ENCODE measurements at places on chromosomes 1 and 21.

DNA sequence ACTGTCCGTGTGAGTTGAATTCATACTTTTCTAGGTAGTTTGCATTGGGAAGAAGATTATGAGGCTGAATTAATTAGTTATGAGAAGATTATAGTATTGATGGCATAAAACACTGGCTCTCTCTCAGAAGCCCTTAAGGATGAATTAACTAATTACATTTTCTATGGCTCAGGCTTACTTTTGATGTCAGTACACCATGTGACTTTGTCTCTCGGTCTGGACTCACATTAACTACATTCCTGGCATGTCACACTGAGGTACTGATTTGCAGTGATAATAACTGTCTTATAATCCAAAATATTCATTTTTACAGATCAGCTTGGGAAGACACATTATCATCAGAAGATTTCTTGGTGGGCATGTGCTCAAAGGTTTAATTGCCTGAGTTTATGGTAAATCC lies 362.2 kb downstream of the ZP4 start:
- DNase-seq, result no peak

- DNase-seq, result no peak
Observed at GRCh38 chr1:167136191-167136614, 42.3 kb downstream of the STYXL2 start.

- no peak for DNase-seq
Observed at GRCh38 chr1:201191653-201192260, 1.1 kb downstream of the IGFN1 start.

DNA sequence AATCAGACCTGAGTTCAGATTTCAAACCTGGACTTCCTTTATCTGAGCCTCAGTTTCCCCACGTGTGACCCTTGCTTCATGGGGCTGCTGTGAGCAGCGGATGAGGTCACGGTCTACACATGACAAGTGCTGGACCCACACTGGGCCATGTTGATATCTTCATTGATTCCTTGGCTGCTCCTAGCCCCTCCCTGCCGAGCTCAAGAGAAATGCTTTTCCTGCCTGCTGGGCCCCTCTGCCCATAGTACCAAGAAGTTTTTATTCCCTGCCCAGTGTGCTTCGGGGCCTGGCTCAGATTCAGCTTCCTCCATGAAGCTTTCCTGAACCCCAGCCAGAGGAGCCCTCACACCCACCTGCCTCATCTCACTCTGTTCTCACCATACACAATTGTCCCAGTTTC lies 181.6 kb downstream of the PTPRU start:
- no peak for DNase-seq

- peak; percentile 94 for DNase-seq
Observed at GRCh38 chr1:160205242-160206035, at the start of gene PEA15. PEA15 (plus strand) TSS chr1:160205384; CDS start chr1:160211545, 6,161 bp downstream.

GRCh38 chr21:44637018-44637850 lies at the start of gene KRTAP10-10:
KRTAP10-10 (plus strand) TSS chr21:44637356; CDS start chr21:44637418, 62 bp downstream.
- DNase-seq, result peak; percentile 47

DNA sequence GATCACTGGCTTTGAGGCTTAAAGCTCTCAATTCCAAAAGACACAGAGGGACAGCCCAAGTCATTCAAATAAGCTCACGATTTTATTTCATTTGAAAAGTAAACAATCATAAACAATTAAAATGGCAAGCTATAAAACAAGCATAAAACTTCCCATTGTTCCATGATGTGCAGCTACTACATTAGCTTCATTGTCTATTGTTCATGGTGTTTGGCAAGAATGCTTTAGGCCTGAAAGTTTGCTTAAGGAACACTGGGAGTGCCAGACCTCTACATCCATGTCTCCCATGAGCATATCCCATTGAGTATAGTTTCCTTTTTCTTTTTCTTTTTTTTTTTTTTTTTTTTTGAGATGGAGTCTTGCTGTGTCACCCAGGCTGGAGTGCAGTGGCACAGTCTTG lies 286.1 kb upstream of the ESRRG start:
- no peak for DNase-seq

- DNase-seq, result no peak
Observed at GRCh38 chr1:151311589-151312331, 15.5 kb downstream of the PI4KB start.

- DNase-seq, result no peak
Observed at GRCh38 chr21:35414507-35415139, 365.5 kb upstream of the RUNX1 start.

DNA sequence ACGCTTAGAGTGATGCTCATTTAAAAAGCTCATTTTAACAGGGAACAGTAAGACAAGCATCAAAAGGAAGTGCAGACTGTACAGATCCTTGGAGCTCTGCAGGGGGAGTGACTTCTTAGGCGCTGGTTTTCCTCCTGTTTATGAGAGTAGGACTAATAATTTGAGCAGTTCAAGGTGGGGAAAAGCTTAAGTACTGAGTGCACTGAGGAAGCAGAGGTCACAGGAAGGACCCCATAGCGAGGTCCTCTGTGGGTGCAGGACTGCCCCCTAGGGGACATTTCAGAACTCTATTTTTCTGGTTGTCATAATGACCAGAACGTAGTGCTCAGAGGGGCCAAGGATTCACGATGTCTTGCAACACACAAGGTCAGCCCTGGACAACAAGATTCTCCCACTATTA lies 112.1 kb downstream of the HLCS start:
- peak; percentile 84 for DNase-seq

GRCh38 chr1:114660238-114660637 lies 9.6 kb downstream of the DENND2C start:
- DNase-seq, result no peak

GRCh38 chr1:185208626-185209180 lies 51.7 kb downstream of the SWT1 start:
- no peak for DNase-seq

DNA sequence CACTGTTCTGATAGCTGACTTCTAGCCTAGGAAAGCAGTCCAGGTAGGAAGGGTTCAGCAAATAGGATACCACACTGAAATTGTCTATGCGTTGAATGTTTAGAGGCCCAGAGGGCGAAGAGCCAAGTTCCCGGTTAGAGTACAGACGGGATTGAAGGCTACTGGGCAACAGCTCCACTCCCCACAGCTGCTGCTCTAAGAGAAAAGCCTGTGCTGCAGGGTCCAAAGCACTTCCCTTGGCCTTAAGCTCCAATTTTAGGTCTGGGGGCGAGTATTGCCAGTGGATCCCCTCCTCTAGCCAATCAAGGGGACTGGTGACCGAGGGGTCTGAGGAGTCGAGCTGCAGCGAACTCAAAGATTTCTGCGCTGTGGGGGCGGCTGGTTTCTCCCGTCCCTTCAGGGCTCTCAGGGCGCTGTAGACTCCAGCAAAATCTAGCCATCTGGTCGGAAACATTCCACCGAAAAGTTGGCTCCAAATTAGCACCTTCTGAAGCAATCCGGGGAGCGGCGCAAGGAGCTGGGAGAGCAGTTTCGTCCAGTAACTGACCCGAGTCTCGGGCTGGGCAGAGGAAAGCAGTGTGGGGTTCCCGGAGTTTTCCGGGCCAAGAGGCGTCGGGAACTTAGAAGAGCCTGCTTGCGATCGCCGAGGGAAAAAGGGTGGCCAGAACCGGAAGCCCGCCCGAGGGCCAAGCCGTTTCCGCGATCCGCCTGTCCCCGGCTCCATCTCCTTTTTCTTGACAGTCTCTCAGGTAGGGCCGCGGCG lies 748 bp downstream of the PPP1R15B start:
- DNase-seq, result no peak

- no peak for DNase-seq
Observed at GRCh38 chr1:119293797-119294196, 74.8 kb upstream of the HAO2 start.

GRCh38 chr1:199855580-199855979 lies 171.9 kb upstream of the NR5A2 start:
- no peak for DNase-seq

DNA sequence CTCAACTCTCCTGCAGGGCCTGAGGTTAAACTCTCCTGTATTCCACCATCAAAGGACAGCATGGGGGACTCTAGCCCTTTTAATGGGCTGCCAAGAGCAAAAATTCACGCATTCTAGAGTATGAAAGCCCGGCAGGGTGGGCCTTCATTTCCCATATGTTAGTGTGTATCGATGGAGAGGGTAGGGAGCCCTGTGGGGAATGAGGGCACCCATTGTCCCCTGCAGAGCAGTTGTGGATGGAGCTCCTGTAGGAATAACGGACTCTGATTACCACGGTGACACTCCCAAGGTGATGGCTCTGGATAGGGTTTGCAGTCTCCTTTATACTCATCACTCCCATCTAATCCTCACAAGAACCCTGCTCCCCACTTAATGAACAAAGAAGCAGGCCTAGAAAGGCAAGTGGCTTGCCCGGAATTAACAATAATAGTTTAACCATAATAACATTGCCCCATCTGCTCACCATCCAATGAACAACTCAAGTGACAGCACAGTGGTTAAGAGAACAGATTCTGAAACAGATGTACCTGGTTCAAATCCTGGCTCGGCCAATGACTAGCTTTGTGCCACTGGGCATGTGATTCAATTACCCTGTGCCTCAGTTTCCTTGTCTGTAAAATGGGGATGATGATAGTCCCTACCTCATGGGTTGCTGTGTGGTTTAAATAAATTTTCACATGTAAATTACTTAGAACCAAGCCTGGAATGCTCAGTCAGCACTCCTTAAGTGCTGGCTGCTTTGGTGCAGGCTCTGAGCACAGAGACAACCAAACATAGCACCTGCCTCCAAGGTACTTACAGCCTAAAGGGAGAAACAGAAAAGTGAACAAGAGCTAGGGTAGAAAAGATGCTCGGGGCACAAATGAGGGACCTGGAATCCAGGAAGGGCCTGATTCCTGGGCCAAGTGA lies 29.0 kb downstream of the HIVEP3 start:
- no peak for DNase-seq

DNA sequence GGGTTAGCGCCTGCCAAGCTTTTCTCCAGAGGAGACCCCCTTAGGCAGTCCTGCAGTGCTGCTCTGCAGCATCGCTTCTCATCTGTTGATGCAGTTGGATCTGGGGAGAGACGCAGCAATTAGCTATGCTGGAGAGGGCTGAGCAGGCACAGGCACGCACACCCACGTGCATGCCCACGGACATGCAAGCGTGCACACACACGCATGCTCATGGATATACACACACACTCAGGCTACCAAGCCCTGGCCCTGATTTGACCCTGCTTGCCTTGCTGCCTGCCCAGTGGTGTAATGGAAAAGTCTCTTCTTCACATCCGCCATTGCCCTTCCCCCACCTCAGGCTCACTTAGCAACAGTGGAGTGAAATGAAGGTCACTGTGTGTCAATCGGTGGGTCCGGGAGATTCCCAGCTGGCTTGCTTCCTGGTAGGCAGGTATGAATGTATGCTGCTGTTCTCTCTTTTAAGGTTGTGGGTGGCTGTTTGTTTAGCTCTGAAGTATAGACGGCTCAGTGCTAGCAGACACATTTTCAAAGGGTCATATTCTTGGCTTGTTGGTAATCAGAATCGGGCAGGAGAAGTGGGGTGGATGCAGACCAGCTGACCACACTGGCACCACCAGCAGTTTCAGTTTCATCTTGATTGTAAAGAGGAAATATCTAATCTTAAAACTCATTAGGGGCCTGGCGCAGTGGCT lies 9.5 kb downstream of the ATP1B1 start:
- no peak for DNase-seq

GRCh38 chr21:42209801-42210479 lies 9.0 kb upstream of the ABCG1 start:
- DNase-seq, result peak; percentile 31
